ENCODE measurements at places on chromosomes 11 and 22.

- no peak for DNase-seq
Observed at GRCh38 chr11:74474316-74474715, 7.0 kb upstream of the KCNE3 start.

DNA sequence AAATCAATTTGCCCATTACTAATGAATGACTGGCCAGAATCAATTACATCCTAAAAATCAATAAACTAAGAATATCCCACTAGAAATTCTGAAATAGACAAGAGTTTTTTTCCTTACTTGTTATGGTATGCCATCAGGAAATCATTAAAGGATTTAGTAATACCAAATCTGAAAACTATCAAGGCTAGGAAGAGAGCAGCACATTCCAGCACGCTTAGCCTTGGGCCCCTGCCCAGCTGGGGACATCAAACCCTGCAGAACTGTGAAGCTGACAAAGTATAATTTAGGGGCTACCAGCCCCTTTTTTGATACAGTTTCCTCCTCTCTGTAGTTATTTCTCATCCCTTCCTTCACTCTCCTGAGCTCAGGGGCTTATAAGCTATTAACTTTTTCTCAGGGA is 247.8 kb upstream of the ZC3H12C start:
- DNase-seq = no peak

DNA sequence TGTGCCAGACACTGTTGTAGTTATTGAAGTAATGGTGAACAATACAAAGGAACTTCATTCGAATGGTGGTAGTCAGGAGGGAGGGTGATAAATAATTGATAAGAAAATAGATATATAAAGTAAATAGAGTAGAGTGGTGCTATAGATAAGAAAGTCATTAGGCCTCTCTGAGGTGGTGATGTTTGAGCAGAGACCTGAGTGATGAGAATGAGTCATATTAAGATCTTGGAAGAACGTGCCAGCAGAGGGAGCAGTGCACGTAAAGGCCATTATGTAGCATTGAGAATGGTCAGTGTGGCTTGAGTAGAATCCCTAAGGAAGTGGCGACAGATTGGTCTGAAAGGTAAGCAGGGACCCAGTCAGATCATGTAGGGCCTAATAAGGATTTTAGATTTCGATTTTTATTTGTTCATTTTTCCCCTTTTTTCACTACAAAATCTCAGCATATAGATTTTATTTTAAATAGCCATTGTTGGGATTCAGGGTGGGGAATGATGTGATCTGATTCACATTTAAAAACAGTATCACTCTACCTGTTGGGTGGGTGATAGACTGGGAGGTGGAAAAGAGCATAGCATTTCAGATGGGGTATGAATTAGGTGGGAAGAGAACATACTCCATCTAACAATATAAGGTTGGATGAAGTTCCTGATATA is 44.7 kb downstream of the CCDC90B start:
- DNase-seq = peak; percentile 62

- DNase-seq = no peak
Observed at GRCh38 chr11:119726150-119726553, 2.8 kb downstream of the NECTIN1 start.

DNA sequence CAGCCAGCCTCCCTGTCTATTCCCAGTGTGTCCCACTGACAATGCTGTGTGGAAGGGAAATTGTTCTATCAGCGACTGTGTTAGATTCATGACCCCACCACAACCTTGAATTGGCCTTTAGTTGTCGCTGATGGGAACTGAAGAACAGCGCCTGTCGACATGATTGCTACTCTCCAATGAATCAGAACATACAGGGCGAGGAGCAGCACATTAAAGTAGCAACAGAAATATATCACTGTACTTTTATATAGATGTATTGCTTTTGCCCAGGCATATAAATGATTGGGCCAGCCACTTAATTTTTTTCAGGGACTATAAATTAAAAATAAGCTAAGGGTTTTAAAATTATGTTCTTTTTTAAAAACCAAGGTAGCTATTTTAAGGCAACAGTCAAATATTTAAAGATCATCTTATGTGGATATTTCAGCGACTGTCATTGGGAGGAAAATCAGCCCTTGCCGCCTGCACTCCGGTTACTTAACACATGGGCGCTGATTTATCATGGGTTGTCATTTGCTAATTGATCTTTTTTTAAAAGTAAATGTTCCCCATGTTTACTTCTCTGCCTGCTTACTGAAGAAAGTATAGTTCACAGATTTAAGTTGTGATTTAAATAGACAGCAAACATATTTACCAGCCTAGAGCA is 42.1 kb downstream of the ARL14EP start:
- DNase-seq = no peak

GRCh38 chr11:125585487-125585886 is 7.2 kb upstream of the STT3A start:
- DNase-seq = no peak

All from GM12865 (cell line).